T-helper 2 cell (primary cell): ENCODE measurements at places on chromosomes 3 and 15.

DNA sequence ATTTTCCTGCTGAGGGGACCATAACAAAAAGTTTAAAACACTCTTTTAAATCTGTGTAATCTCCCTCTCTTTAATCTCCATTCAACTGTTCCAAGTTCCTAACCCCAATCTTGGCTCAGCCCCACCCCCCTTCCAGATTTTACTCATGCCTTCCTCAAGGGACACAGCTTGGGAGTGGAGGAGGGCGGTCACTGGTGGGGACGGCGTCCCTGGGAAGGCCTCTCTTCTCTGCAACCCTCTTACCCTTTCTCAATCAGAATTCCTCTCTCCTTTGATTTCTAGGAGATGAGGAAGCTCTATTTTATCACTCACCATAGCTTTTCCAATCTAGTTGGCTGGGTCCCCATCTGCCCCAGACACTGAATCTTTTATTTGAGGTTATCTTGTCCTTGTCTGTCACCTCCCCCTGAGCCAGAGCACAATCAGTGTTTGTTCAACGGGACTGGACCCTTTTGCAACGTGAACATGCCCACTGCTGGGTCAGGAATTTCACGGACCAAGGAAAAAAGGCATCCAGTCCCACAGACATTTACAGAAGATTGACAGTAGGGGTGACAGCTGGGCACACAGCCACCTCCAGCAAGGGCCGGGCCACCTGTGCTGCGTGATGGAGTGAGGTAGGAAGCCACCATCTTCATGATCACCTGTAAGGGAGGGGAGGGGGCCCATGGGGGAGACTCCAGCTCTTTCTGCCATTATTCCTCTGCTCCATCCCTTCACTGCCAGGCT lies 84.0 kb upstream of the HERC1 start:
- no peak for DNase-seq

- no peak for DNase-seq
Measured at GRCh38 chr3:142940472-142940871, 23.0 kb downstream of the PAQR9 start.

DNA sequence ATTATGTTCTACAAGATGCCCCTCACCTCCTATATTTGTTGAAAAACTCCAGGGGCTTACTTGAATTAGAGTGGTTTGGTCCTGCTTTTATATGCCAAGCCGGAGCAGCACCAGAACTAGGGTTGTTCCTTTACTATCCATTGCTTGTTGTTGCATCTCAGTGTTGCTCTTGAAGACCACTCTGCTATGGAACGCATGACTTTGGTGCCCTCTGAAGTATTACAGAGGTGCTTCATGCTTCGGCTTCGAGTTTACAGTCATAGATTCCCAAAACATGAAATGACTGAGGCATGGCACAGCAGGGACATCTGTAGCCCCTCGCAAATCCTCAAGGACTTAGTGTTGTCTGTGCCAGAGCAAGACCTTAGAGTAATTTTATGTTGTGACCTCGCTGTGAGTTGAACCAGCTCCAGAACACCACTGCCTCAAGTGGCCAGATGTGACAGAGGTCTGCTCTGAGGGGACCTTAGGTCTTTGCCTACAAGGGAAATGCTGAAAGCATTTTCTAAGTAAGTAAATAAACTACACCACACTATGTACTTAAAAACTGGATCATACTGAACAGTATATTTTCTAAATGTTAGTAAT lies 67.2 kb upstream of the SIAH2 start:
- no peak for DNase-seq

DNA sequence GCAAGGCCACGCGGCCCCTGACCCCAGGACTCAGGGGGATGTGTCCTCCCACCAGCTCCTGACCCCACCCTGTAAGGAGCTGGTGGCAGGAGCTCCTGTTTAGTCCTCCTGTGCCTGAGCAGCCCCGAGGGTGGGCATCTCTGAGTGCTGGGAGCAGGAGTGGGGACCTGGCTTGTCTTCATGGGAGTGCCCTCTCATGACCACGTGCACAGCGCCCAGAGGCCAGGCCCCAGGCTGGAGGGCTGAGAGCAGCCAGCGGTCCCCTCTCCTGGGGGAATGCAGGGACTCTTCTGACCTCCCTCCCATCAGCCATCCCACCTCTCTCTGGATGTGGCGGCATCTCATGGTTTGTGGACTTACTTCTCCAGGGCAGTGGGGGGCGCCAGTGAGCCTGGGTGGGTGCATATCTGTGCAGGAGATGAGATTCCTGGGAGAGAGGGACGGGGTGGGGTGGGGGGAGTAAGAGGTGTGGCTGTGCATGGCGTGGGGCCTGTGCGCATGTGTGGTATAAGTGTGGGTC lies 205.6 kb downstream of the TBC1D2B start:
- no peak for DNase-seq

- no peak for DNase-seq
Measured at GRCh38 chr3:25057379-25057778, 370.7 kb upstream of the RARB start.

DNA sequence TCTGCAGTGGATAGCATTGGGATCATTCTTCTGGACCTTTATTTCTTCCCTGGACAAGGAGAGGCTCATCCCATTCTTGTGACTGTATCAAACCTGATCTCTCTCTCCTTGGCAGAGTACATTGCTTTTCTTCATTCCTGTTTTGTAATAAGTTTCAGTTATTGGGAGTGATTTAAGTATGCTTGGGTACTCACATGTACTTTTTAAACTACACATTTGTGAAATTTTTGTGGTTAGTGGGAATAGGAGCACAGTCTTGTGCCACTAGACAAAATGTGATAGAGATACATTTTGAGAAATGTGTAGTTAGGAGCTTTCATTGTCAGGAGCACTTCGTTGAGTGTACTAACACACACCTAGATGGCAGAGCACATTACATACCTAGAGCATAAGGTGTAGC lies 262.6 kb downstream of the C3orf38 start:
- no peak for DNase-seq

DNA sequence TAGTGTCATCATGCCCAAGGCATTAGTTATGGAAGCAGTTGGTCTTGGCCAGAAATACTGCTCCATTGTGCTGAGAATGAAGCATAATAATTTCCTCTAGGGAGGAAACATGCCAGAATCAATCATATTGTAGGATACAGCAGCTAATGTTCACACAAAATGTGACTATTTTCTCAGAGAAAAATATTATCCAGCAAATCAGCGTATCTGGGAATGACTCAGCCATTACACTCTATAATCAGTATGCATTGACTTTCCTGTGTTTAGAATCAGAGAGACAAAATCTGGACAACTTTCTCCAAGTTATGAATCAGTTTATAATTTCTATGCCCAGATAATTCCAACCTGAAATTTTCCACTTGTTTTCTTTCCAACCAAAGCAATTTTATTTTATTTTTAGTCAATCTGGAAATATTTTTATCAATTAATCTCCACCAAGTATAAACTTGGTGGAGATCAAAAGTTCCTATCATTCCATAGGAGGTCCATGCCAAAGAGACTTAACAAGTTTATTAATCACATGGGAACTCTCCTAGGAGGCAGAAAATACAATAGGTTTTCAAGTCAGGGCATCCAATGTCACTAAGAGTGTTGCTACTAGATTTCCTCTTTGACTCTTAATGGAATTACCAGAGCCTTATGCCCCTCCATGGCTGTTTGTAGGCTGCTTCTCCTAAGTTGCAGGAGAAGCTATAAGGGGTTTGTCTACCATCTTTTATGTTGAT lies 36.4 kb downstream of the SUCNR1 start:
- DNase-seq = no peak

DNA sequence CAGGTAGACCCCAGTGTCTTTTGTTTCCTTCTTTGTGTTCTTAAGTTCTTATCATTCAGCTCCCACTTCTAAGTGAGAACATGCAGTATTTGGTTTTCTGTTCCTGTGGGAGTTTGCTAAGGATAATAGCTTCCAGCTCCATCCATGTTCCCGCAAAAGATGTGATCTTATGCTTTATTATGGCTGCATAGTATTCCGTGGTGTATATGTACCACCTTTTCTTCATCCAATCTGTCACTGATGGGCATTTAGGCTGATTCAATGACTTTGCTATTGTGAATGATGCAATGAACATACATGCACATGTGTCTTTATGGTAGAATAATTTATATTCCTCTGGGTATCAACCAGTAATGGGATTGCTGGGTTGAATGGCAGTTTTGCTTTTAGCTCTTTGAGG lies 24.4 kb downstream of the MCCC1 start:
- DNase-seq = no peak

DNA sequence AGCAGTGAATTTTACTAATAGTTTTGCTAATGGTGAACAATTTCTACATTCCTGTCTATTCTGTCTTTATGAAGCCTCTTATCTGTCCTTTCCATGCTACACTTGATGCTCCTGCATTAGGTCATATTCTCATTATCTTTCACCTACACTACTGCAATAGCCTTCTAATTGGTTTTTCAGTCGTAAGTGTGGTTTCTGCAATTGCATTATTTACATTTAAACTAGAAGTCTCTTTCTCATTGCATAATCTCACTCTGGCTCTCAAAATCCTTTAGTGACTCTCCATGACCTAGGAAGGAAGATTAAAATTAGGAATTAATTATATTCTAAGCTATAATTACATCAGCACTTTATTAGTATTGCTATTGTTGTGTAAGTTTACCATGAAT lies 686.5 kb downstream of the IGSF11 start:
- no peak for DNase-seq

DNA sequence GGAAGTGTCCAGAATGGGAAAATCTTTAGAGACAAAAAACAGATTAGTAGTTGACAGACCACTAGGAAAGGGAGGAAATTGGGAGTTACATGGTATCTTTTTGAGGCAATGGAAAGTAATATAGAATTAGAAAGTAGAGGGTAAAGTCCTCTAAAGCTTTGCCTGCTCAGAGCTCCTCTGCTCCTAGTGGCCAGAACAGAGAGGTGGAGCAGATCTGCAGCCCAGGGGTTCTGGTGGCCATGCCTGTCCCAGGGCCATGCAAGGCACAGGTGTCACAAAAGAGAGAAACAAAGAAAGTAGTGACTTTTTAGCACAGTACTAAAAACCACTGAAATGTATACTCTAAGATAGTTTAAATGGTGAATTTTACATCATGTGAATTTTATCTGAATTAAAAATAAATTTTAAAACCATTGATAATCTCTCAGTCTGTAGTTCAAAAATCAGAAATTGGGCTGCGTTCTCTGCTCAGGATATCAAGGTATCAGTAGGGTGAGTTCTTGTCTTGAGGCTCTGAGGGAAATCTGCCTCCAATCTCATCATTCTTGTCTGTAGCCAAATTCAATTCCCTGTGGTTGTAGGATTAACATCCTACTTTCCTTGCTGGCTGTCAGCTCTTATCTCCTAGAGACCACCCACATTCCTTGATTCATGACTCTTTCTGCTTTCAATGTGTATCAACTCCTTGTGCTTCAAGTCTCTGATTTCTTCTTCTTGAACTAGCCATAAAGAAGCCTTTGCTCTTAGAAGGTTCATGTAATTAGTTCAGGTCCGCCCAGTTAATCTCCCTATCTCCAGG lies 23.6 kb downstream of the PYGO1 start:
- DNase-seq = no peak

DNA sequence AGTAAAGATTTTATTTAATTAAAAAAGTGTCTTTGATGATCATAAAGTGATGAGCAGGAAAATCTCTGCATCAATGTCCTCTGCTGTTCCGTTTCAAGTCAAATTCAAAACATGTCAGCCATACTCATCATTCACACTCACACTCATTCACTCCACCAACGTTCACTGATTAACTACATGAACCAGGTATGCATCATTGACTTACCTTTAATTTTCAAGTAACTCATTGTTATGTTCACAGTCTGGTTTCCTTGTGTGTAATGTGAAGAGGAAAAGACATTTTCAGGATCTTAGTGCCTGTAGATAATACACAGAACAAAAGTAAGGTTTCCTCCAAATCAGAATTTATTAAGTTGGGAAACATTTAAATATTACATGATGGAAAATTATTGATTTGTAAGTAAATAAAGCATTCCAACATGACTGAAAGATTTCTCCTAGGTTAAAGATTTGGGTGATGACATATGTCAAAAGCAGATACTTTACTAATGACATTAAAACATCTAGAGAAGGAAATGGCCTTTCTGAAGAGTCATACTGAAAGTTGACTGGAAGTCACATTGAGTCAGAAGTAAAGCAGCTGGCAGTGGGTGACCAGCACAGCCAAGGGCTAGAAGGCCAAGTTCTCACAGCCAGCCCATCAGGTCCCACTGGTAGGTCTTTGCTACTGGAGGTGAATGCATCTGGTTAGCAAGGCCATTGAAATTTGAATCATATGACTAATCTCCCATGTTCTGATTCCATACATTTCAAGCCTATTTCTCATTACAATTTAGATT lies 251.9 kb downstream of the CDIN1 start:
- DNase-seq = no peak

- DNase-seq = no peak
Measured at GRCh38 chr3:72339670-72340030, 508.6 kb downstream of the SHQ1 start.

GRCh38 chr3:14772533-14773138 lies 46.1 kb upstream of the FGD5 start:
- no peak for DNase-seq

DNA sequence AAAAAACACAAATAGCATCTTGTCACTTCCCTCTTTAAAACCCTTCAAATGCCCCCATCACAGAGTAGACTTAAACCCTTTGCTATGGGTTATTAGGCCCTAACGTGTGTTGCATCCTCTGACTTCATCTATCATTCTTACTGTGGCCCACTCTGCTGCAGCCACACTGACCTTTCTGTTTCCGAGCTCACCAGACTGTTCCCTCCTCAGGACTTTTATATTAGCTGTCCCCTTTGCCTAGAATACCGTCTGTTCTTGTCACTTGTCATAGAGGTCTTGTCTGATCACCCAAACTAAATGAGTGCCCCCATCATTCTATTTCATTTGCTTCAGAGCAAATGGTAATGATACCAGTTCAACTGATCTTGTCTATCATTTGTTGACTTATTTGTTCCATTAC lies 877 bp upstream of the FEM1B start:
- DNase-seq = no peak

GRCh38 chr15:45829336-45830153 lies 194.7 kb downstream of the SQOR start:
- no peak for DNase-seq

GRCh38 chr3:177279118-177279815 lies 82.0 kb upstream of the TBL1XR1 start:
- no peak for DNase-seq

DNA sequence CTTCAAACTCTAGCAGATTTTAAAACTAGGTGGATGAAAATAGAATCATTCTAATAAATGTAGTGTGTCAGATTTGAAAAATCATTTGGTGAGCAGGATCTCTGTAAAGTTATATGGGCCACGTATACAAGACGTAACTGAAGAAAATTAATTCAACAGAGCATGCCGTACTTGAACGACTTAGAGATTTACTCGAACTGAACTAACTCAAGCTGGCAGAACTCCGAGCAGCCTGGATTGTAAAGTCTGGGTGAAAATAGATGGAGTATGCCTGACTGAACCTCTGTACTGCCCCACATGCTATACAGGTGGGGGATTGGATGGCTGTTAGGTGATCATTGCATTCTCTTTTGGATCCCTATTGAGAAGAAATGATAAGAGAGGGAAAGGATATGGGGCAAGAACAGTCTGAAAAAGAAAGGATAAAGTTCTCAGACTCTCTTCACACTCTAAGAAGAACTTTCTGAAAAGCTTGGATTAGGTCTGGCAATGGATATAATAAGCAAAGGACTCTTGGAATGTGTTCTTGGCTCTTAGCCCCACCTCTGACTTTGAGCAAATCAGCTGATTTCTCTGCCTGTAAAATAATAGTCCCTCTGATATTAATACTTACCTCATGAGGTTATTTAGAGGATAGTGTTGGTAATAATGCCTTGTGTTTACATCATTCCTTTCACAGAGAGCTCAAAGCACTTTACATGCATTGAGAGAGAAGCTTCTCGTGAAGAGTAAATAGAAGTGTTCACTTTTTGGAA lies 147.5 kb downstream of the FILIP1L start:
- DNase-seq = no peak
